Mucosa of gallbladder (tissue), 1 donor: ENCODE measurements at places on chromosomes 12 and 14. TPM values are rescaled to one million over a fixed set of nuclear protein-coding genes. Genes with fewer than 3 reads are reported as not detected.

The RFX4 gene
- total RNA-seq: 0.26 TPM

The MMAB gene
- 58.3 TPM for total RNA-seq

- DNase-seq: peak; percentile 38
Measured at GRCh38 chr12:124884587-124885438, 21.1 kb upstream of the SCARB1 start.

GRCh38 chr12:107661830-107662229 lies 23.8 kb upstream of the PWP1 start:
- DNase-seq: no peak

DNA sequence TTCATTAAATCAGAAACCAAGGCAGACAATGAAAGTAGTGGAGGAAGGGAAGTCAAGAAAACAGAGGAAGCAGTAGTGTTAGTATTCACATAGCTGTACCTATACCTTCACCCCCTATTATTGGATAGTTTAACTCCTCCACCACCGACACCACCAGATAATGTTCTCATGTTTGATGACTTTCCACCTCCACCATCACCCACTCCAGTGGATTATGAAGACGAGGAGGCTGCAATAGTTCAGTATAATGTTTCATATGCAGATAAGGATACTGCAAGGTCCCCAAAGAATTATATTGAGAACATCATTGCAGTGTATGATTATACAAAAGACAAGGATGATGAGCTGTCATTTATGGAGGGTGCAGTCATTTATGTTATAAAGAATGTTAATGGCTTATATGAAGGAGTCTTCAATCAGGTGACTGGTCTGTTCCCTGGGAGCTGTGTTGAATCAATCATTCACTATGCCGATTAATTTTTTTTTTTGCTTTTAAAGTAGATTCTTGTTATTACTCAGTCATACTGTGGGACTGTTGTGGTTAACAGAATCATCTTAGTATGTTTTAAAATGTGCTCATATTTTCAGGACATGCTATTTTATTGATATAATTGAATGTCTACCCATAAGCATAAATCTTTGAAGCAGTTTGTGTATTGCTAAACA lies 32.2 kb upstream of the KTN1 start:
- DNase-seq: no peak

DNA sequence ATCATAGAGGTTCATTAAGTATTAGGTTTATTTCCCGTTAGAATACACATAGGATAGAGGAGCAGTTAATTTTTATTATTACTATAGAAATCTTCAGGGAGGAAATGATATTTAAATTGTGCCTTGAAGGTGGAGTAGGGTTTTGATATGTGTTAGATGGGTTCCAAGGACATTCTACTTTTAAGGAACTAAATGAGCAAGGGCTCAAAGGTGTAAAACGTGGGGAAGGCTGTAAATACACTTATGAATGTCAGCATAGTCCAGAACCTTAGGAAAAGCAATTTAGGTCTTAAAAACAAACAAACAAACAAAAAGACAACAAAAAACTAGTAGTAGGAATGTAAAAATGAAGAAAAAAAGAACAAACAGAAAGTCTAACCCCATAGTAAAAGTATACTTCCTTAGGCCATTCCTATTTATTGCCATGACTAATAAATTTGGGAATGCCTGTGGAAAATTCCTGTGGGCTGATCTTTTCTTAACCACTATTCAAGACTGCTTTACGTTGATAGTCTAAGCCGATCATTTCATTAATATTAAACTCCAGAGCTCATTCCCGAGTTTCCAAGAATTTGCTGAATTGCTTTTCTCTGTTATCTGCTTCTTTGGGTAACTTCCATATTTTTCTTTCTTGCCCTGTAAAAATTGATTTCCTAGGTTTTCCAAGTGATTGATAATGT lies 180.3 kb downstream of the RAD51B start:
- DNase-seq: no peak

GRCh38 chr12:51351913-51352532 lies 5.5 kb upstream of the CELA1 start:
- DNase-seq: peak; percentile 13

- no peak for DNase-seq
Measured at GRCh38 chr14:69464379-69464778, 20.1 kb upstream of the PLEKHD1 start.
